Vagina (tissue), 2 donors: ENCODE measurements at places on chromosomes 13 and 19.

- DNase-seq = no peak
Observed at GRCh38 chr13:73368608-73369007, 309.8 kb downstream of the KLF5 start.

GRCh38 chr19:45952686-45953505 lies 20.8 kb downstream of the NOVA2 start:
- DNase-seq = no peak

GRCh38 chr19:10861103-10861651 lies 10.2 kb upstream of the CARM1 start:
- no peak for DNase-seq

DNA sequence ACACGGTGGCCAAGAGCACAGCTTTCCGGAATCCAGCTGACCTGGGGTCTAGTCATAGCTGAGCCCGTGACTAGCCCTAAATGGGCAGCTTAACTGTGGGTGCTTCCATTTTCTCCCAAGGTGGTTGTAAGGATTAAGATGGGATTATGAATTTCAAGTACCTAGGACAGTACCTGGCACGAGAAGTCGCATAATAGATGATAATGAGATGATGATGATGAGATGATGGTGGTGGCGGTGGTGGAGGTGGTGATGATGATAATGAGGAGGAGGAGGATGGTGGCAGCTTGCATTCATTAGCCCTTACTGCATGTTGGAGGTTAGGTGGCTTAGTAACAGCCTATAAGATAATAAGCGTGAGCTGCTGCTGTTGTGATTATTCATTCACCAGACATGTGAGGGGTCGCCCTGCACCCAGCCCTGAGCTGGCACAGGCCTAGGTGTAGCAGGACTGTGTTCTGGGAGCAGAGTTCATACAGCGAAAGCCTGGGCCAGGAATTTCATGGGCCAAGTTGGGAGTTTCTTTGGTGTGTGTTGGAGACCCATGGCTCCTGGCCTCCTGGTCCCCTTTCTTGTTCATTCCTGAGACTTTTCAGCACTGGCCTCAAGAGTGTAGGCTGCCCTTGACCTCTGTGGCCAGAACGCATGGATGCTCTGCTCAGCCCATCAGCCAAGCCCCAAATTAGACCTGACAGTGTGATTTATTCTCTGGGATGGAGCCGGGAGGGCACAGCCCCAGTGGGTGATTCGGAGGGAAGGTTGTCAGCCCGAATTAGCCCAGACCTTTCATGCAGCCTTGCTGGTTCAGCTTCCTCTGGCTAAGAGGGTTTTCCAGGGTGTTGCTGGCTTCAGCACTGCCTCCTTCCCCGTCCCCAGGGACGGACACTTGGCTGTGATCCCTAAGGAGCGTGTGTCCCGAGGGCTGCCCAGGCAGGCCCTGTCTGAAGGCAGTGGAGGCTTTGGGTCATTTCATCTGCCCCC lies 128.8 kb downstream of the SIPA1L3 start:
- DNase-seq = no peak

- no peak for DNase-seq
Observed at GRCh38 chr19:15291089-15291488, 41.2 kb downstream of the BRD4 start.

DNA sequence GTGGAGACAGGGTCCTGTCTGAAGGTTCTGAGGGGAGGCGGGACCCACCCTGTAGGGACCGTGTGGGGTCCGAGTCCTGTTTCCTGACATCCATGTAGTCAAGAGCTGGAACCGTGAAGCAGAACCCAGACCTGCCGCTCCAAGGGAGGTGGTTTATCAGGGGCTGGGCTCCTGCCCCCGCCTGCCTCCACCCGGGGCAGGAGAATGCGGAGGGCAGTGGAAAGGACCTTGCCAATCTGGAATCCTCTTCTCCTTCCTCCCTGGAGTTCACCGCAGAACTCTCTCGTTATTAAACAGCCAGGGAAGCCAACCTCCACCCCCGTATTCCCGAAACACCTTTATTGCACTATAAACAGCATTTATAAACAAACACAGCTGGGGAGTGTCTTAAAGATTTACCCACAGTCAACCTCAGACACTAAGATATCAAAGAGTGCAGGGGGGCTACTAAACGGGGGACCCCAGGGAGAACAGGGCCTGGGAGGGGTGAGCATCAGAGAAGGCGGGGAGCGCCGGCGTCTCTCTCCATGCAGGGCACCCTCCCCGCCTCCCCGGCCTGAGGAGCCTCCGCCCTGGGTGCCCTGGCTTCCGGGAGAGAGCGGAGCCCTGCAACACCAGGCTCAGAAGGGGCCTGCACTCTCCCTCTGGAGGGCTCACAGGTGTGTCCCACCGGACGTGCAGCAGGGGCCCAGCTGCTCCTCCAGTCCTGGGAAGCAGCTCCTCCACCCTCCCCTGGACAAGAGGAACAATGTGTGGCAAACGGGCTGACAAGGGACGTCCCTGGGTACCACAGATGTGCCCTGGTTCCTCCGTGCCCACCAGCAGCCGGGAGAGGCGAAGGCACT lies 3.6 kb downstream of the C2CD4C start:
- DNase-seq = no peak

GRCh38 chr13:40479196-40479845 lies 187.1 kb downstream of the FOXO1 start:
- no peak for DNase-seq

GRCh38 chr13:98686270-98686669 lies 66.2 kb downstream of the SLC15A1 start:
- no peak for DNase-seq
